ENCODE measurements at places on chromosomes 2 and 18.

GRCh38 chr2:105072039-105072438, 34.2 kb downstream of the MRPS9 start:
- DNase-seq = no peak

- no peak for DNase-seq
Measured at GRCh38 chr2:71702971-71703898, 249.9 kb downstream of the DYSF start.

- DNase-seq = no peak
Measured at GRCh38 chr2:27495840-27496356, 741 bp upstream of the GCKR start.

DNA sequence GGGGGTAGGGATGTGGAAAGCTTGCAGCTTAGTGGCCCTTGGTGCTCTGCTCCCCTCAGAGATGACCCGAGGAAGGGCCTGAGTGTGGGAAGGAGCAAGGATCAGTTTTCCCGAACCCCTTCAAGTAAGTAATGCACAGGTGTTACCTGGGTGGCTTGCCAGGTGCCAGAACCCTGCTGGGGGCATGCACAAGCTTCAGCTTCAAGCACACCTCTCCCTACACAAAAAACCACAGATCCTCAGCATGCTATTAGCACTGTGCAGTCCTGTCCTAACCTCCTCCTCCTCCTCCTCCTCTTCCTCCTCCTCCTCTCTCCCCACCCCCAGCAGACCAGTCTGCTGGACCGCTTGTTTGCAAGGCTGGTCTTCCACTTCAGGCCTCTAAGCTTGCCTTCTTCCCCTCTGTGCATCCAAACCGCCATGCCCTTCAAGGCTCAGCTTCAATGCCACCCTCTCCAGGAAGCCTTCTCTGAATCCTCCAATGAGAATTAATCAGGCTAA, 114.8 kb downstream of the ACAA2 start:
- no peak for DNase-seq
